ENCODE measurements at places on chromosomes 6 and 20.
A peak's percentile ranks its signal among the peaks of the same experiment; 100 is the strongest.

GRCh38 chr6:53830366-53830765, 35.6 kb downstream of the LRRC1 start:
- no peak for DNase-seq

DNA sequence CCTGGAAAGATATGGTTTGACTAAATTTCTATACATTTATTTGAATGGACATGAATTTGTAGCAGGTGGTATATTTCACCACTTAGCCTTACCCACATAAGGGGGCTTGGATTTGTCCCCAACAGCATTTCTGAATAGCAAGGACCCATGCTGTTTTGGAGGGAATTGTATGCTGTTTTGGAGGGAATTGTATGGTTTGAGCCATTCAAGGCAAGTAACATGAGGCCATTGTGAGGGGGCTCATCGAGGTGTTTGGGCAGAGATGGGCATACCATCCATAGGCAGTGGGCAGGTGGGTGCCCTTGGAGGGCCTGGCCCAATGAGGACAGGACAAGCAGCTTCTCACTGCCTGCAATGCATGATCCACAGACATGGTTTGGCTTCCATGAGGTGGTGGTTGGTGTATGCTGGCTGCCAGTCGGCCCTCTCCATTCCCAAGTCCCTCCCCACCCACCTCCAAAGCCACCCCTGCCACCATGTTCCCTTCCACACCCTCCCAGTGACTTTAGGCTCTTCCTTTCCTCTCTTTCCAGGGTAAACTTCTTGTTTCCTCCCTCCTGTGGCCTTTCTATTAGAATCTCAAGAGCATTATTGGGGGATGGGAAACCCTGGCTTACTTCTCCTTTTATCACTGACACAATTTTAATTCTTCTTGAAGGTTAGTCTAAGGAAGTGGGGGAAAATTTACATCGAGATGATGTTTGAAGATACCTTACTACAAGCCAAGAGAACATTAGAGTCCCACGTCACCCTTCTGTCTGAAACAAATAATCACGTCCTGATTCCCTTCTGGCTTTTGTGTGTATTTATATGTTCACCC, 13.2 kb upstream of the PXDC1 start:
- DNase-seq = no peak

GRCh38 chr6:143782481-143782880, 60.7 kb upstream of the LTV1 start:
- no peak for DNase-seq

DNA sequence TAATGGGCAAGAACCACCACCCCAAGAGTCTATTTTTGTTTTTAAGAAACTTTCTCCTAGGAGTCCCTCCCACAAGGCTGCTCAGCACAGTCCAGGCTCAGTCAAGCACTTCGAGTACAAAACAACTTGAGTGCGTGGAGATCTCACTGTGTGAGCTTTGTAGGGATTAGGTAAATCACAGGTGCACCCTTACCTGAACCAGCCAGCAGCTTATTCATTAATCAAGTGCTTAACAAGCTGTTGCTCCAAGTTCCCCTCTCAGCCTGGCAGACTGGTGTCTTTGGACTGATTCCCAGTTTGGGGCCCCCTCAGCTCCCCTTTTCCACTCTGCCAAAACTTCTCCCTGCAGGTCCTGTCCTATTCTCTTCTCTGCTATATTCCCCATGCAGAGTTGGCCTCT, 133.1 kb downstream of the LY86 start:
- no peak for DNase-seq

GRCh38 chr6:16318538-16318937, 80.2 kb downstream of the GMPR start:
- peak; percentile 27 for DNase-seq

DNA sequence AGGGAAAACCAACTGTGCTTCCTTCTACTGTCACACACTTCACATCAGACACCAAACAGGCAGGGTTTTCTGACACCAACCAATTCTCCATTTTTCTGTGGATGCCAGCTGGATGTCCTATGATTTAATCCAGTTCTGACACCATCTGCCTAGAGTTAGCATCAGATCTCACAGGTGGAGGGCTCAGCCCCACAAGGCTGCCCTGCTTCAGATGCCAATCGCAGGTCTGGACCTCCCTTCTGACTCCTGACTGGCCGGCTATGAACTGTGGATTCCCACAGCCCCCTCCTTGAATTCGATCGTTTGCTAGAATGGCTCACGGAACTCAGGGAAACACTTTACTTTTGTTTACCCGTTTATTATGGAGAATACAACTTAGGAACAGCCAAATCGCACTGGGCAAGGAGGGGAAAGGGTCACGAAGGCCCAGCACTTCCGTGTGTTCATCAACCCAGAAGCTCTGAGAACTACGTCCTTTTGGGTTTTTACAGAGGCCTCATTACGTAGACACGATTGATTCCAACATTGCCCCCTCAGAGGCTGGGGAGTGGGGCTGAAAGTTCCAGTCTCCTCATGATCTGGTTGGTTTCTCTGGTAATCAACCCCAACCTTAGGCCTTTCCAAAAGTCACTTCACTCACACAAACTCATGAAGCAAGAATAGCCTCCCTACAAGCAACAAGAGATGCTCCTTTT, 25.4 kb upstream of the MAS1 start:
- no peak for DNase-seq

- DNase-seq = no peak
Observed at GRCh38 chr6:79898076-79898475, 49.3 kb downstream of the ELOVL4 start.

DNA sequence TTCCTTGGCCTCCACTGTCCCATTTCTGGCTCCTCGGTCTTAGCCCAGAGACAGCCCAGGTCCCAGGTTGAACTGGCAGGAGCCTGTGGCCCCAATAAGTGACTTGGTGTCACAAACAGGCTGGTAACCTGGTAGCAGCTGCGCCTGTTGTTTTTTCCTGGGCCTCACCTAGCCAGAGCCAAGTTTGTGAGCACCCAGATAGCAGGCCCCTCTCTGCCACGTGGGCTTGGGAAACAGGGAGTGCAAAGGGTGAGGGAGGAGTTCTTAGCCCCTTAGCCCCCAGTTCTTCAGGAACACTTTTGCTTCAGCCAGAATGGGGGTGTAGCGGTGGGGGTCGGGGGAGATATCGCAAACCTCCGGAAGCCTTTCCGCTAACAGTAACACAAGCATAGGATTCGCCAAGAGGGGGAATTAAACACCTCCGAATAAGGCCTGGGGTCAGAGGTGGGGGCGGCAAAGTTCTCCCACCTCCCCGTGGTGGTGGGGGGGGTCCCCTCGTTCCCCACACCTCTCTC, 760 bp downstream of the C6orf132 start:
- no peak for DNase-seq

DNA sequence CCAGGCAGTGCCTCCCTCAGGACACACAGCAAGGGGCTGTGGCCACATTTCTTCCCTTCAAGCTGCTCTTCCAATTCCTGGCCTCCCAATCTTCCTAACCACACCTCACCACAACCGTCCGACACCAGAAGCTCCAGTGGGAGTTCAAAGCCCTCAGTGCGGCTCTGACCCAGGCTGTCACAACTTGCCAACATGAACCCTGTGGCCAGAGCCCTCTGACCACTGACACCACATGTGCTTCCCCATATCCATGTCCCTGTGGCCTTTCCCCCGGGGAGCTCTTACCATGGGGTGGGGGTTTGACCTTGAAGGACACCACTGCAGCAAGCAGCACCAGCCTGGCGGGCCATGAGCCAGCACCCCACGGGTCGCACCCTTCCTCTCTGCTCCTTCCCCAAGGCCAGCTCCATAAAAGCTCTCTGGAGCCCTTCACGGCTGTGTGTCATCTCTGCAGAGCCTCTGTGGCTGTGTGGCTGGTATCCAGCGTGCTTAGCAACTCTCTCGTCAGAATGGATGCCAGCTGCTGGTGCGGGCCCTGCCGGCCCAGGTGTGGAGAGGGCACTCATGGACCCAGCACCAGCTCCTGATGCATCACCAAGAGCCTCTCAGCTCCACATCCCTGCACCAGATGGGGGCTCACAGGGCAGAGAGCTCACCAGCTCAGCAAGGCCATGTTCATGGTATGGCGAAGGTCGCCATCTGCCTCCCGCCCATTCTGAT, 106.1 kb downstream of the PSMB1 start:
- DNase-seq = no peak

DNA sequence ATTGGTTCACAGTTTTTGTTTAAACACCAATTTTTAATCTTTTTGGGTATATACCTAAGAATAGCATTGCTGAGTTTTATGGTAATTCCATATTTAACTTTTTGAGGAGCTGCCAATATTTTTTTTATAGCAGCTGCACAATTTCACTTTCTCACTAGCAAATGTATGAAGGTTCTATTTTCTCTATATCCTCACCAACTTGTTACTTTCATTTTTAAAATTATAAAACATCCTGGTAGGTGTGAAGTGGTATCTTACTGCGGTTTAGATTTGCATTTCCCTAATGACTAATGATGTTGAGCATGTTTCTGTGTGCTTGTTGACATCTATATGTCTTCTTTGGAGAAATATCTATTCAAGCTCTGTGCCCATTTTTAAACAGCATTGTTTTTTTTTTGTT, 452.1 kb downstream of the GRIK2 start:
- no peak for DNase-seq

GRCh38 chr20:25517124-25517523, 68.2 kb downstream of the NINL start:
- DNase-seq = no peak

- DNase-seq = no peak
Observed at GRCh38 chr6:82144007-82144851, 103.3 kb downstream of the IBTK start.

GRCh38 chr20:50009521-50010454, 27.0 kb downstream of the SNAI1 start:
- no peak for DNase-seq

GRCh38 chr6:30207619-30208295, 5.4 kb downstream of the TRIM26 start:
- DNase-seq = no peak

DNA sequence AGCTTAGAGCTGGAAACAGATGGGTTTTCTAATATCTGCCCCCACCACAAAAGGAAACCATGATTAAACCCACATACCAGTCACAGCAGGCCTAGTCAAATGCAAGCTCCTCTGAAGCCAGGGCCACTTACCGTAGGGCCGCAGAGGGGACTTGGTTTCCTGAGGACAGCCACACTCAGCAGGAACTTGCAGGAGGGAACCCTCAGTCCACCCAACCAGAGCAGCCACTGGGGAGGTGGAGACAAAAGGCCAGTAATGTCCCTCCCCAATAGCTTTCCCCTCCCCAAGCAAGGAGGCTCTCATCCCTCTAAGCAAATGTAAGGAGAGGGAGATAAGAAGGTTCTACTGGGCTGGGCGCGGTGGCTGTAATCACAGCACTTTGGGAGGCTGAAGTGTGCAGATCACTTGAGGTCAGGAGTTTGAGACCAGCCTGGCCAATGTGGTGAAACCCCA, 384.4 kb upstream of the JARID2 start:
- DNase-seq = no peak

DNA sequence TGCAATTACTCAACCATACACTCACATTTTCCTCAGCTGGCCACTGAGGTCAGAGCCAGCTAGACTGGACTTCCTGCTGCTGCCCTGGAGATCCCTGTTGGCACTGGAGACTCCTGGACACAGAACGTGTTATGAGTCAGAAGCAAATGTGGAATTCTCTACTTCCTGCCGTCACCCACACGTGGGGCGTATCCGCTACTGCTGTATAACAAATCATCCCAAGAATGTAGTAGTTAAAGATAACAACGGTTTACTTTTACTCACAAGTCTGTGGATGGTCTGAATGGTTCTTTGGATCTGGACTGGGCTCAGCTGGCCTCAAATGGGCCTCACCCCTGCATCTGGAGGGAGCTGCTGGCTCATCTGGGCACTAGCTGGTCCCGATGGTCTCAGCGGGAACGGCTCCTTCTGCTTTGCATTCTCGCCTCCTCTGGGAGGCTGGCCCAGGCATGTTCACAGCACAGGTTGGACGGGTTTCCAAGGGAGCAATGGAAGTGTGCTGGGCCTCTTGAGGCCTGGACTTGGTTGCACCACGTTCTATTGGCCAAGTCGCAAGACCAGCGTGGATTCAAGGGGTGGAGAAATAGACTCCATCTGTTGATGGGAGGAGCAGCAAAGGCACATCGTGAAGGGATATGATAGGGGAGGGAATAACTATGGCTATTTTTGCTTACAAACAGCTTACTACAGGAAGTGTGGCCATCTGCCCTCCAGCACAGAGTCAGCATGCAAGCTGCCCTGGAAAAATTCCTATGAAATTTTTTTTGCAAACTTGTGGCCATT, 118.5 kb downstream of the SNX5 start:
- no peak for DNase-seq

GRCh38 chr6:116265041-116265829, 11.4 kb upstream of the TSPYL4 start:
- DNase-seq = no peak

DNA sequence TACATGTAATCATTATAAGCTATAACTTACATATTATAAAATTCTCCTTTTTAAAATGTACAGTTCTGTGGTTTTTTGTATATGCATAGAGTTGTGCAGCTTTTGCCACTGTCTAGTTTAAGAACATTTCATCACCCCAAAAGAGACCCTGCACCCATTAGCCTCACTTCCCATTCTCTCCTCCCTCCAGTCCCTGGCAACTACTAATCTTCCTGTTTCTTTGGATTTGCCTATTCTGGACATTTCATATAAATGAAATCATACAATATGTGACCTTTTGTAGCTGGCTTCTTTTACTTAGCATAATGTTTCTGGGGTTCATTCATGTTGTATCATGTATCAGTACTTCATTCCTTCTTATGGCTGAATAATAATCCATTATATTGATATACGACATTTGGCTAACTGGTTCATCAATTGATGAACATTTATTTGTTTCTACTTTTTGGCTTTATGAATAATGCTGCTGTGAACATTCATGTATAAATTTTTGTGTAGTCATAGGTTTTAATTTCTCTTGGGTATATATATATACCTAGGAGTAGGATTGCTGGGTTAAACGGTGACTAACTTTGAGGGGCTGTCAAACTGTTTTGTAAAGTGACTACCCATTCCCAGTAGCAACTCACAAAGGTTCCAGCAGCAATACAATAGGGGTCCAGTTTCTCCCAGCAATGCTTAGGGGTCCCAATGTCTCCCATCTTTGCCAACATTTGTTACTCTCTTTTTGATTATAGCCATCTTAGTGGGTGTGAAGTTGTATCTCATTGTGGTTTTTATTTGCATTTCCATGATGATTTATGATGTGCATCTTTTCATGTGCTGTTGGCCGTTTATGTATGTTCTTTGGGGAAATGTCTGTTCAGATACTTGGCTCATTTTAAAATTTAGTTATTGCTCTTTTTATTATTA, 10.7 kb downstream of the PTPRA start:
- no peak for DNase-seq
